ENCODE measurements at places on chromosomes 11 and 22.

- DNase-seq, result no peak
Observed at GRCh38 chr22:36036167-36036624, 7.6 kb upstream of the RBFOX2 start.

GRCh38 chr11:134334796-134335571 lies 3.2 kb downstream of the GLB1L2 start:
- no peak for DNase-seq

- DNase-seq, result no peak
Observed at GRCh38 chr11:126658306-126659056, 303.0 kb downstream of the ST3GAL4 start.

DNA sequence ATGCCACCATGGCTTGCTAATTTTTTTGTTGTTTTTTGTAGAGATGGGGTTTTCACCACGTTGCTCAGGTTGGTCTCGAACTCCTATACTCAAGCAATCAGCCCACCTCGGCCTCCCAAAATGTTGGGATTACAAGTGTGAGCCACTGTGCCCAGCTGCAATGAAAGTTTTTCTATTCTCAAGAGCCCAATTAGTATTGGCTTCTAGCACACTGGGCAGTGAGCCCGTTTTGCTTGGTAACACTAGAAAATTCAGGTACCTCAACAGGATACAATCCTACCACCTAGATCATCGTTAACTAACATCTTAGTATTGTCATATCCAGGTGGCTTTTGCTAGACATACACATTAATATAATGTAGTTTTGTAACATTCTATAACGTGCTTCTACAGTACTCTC lies 19.0 kb downstream of the SEC14L3 start:
- no peak for DNase-seq
